NCI-H2227 treated with DMSO at 0.1 percent for 48 hours (cell line): ENCODE measurements at places on chromosomes 13 and 19.

- DNase-seq: no peak
Observed at GRCh38 chr19:34393031-34393430, 11.2 kb upstream of the PDCD2L start.

DNA sequence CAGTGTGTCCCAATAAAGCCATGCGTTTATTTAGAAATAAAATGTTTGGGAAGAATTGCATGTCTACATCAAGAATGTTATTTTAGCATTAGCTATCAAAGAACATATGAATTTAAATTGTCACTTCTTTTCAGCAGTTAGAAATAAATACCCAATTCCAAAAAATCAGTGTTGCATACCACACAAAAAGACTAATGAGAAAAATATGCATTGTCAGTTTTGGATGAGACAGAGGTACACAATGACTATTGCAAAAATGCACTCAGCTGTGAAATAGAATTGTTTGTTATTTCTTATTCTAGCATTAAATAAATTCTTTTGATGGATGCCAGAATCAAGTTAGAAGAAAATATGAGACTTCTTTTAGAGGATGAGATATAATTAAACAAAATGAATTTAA is 833.9 kb downstream of the SLITRK1 start:
- DNase-seq: no peak

GRCh38 chr19:2533686-2534422 is 57.9 kb downstream of the GADD45B start:
- DNase-seq: no peak

DNA sequence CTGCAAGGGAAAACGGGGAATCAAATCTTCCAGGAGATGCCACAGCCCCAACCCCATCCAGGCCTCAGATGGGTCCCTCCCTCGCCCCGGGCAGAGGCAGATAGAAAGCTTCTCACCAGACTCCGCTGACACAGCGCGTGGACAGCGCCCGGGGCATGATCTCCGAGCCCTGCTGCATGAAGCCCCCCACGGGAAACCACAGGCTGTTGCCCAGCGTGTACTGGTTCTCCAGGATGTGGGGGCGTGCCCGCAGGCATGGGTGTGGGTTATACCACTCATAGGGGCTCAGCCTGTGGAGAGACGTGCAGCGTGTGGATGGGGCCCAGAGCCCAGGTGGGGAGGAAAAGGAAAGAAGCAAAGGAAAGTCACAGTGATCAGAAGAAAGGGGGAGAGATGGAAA is 27.2 kb upstream of the ATP1A3 start:
- DNase-seq: no peak

DNA sequence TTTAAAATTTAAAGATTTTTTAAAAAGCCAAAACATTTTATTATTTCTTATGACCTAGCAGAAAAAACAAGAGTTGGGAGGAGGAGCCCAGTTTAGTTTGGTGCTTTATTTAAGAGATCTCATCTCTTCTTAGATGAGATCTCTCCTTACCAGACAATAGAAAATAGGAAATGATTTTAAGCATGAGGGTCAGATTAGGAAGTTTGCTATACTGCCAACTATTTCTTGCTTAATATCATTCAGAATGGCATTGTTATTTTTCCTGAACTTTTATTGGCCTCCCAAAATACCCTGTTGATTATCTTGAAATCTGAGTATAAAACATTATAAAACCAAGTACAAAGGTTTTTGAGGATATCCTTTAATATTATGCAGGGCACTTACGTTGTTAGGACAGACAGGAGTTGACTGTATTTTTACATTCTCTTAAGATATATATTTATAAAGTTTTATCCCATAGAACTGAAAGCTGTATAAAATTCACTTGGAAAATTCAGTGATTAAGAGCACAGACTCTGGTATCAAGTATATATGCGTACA is 56.1 kb downstream of the DNAJC15 start:
- DNase-seq: no peak

DNA sequence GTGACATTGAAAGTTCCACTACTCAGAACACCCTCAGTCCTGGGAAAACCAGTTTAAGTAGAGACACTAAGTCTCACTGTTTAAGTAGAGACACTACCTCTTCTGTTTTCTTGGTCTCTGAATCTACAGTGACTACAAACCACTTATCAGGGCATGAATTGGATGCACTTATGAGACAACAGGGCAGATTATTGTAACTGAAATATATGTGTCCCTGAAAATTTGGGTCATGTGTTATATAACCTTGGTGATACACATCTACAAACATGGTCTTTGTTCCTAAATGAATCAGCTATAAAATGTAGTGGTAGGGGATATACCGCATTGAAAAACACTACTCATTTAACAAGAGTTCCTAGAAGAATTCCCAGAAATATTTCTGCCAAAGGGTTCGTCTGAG is 55.7 kb downstream of the SERP2 start:
- no peak for DNase-seq

DNA sequence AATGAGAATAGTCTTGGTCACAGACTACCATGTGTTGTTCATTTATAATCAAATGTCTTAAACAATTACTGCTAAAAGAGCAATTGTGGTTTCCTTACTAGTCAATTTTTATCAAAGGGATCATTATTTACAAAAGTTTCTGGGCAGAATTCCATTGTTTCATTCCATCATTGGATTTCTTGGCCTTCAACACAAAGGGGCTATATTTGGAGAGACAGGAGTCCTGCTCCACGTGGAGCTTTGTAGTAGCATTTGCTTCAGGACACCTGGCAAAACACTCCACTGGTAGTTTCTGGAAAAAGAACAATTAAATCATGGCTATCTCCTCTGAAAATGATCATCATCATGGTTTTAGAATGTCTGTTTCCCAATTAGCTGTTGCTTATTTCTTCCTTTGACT is 22.3 kb upstream of the STARD13 start:
- no peak for DNase-seq

DNA sequence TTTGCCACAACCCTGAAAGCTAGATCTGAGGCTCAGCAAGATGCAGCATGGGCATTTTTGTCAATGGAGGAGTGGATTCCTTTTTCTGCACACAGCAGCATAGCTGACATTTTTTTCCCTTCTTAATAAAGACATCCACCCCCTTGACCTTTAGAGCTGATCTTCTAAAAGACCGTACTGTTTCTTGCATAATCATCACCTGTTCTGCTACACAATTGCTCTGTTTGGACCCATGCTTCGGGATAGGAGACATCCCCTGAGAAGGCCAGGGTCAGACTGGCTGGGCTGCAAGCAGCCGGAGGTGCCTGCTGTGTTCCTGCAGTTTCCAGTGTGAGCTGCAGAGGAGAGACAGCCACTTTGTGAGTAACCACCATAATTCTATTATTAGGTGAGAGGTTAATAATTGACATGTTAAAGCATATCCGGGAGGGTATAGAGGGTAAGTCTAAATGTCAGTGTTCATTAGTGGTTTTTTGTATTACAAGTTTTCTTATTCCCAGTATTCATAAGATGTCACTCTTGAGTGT is 108.5 kb upstream of the C1QTNF9B start:
- DNase-seq: peak; percentile 17

- DNase-seq: no peak
Observed at GRCh38 chr19:14141041-14141440, 4.7 kb upstream of the ASF1B start.

DNA sequence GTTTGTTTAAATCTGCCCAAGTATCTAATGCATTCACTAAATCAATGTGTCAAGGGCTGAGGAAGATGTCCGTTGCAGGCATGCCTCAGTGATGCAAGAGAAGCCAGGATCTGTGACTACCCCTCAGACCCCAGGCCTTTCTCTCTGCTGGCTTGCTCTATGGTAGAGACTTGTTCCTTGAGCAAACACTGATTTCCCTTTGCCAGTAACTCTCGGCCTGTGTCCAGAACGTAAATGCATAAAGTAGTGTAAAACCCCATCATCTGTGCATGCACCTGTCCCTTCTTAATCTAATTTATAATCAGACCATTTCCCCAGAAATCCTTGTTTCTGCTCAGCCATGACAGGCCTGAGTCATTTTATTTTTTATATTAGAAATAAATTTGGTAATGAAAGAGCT is 28.7 kb upstream of the FRY start:
- no peak for DNase-seq

DNA sequence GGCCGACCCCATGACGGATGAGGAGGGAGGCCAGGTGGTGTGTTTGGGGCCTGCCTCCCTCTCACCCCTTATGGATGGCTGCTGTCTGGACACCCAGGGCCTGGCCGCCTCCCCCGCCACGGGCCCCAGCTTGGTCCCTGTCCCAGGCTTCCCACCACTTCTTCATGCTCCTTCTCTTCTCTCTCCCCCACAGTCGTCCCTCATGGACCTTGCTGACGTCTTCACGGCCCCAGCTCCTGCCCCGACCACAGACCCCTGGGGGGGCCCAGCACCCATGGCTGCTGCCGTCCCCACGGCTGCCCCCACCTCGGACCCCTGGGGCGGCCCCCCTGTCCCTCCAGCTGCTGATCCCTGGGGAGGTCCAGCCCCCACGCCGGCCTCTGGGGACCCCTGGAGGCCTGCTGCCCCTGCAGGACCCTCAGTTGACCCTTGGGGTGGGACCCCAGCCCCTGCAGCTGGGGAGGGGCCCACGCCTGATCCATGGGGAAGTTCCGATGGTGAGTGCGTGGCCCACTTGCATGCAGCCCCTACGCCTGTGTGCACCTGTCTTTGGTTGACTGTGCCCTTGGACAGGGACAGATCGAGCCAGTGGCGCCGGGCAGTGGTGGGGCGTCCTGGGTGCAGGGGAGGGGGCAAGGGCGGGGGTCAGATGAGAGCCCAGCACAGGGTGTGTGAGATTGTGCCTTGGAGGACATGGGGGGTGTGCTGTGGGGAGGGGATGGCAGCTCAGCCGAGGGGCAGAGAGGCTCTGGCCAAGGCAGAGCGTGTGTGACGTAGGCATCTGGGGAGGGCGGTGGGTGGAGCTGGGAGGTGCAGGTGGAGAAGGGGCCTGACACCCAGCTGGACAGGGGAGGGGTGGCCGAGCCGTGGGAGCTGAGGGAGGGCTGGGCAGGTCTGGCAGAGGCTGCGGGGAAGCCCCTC is 16.8 kb downstream of the EPN1 start:
- DNase-seq: no peak

GRCh38 chr19:48466561-48467325 is 2.4 kb upstream of the CYTH2 start:
- no peak for DNase-seq

DNA sequence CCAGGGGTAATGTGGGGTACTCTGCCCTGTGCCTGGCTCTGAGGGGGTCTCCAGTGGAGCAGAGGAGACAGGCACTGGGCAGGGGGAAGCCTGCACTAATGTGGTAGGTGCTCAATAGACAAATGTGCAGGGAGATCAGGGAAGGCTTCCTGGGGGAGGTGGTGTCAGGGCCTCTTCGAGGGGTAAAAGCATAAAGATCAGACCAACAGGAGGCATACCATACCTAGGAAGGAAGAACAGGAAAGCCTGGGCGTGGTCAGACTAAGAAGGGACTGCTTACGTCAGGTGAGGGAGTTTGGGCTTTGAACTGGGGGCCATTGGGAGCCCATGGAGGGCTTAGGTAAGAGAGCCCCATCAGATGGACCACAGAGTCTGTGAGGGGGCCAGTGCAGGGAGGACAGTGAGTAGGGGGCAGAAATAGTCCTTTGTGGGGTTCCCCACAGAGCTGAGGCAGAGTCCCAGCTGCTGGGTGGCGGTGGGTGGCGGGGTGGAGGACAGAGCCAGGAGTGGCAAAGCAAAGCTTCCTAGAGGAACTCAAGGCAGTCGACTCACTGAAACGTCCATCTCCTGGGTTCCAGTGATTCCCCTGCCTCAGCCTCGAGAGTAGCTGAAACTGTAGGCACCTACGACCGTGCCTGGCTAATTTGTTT is 8.8 kb downstream of the PRR36 start:
- no peak for DNase-seq

DNA sequence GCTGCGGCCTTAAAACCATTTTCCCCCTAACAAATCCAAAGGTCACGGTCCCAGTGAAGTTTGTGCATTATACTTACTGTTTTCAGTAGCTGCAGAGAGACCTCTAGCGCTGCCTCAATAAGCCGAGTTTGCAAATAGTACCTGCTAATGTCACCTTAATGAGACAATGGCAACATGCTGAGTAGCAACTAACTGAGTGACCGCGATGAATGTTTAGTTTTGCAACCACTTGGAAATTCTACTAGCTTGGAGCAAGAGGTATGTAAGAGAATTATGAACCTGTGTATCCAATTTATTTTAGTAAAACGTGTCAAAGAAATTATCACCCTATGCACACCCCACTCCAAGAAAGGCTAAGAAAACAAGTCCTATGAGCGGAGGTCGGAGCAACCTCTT is 1.2 kb downstream of the KPNA3 start:
- DNase-seq: no peak

DNA sequence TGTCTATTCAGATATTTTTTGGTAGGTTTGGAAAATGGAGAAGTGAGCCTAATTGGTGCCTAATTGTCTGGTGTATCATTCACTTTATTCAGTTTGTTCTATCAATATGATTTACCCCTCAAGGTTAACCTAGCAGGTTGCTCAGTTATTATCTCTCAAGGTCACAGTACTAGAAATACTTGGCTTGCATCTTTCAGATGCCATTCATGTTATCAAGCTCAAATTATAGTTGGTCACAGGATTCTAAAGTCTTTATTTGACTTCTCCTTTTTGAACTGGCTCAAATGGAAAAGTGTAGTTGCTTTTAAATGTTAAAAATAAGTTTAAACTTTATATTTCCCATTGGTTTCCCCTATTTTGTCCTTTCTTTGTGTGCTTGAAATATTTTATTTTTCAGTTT is 2.6 kb downstream of the KCNRG start:
- no peak for DNase-seq

- DNase-seq: no peak
Observed at GRCh38 chr19:27705896-27706295, 1507.1 kb downstream of the UQCRFS1 start.

DNA sequence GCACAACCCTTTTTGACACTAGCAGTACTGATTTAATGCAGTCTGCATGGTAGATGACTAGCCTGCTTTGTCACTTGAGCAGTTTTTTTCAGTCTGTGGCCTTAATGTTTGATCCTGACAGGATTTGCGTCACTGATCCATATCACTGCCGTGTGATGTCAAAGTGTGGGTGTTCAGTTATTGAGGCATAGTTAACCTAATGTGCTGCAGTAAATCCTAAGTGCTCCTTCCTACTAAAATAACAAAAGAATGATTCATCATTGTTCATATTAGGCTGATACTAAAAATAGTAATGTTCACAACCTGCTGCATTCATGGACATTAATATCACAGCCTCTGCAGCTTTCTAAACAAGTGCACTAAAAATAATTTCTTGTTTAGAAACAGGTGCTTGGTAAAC is 121.9 kb upstream of the MLNR start:
- DNase-seq: peak; percentile 1

GRCh38 chr19:16433986-16434385 is 37.8 kb downstream of the EPS15L1 start:
- DNase-seq: no peak

- DNase-seq: peak; percentile 80
Observed at GRCh38 chr13:111853721-111854120, 213.2 kb upstream of the SOX1 start.
